ENCODE measurements at places on chromosomes 11 and 22.

GRCh38 chr22:40406063-40406890, 35.9 kb downstream of the SGSM3 start:
- no peak for DNase-seq

GRCh38 chr22:42056757-42057511, 13.7 kb downstream of the NAGA start:
- DNase-seq = no peak

DNA sequence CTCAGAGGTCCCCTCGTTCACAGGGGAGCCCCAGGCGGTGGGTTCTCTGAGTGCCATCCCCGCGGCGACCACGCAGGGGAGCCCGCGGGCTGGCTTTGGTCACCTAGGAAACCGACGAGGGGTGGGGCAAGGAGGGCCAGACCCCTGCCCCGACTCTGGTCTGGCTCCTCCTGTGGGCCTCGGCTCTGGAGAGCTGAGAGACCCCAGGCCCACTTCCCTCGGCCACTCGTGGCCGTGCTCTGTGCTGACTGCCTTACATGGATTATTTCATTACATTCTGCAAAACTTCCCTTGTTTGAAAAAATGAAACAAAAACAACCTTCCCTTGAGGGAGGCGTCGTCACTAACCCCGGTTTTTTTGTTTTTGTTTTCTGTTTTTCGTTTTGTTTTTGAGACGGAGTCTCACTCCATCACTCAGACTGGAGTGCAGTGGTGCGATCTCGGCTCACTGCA, 15.1 kb upstream of the CYTH4 start:
- no peak for DNase-seq

- no peak for DNase-seq
Observed at GRCh38 chr11:22711071-22711770, 44.8 kb downstream of the GAS2 start.

GRCh38 chr11:72111300-72112142, 974 bp downstream of the ANAPC15 start:
- DNase-seq = no peak

DNA sequence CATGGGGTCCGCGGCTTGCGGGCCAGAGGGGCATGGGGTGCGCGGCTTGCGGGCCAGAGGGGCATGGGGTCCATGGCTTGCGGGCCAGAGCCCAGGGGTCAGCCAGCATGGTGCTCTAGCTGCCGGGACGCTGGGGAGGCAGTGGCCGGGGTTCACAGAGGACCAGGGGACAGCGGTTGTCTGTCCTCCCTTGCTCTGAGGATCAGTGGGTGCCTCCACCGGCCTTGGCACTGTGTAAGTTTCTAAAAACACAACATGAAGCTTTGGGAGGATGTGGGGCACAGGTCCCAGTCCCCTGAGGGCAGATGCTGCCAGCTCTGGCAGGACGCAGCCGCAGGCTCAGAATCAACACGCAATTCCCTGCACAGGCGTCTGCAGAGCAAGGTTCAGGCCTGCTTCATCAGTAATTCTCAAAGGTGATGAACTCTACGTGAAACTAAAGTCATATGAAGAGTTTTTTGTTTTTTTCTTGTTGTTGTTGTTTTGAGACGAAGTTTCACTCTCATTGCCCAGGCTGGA, 3.0 kb downstream of the MLC1 start:
- DNase-seq = no peak

- no peak for DNase-seq
Observed at GRCh38 chr11:128889657-128890213, 1.4 kb upstream of the KCNJ5 start.

- no peak for DNase-seq
Observed at GRCh38 chr11:30479899-30480298, 106.3 kb downstream of the MPPED2 start.

DNA sequence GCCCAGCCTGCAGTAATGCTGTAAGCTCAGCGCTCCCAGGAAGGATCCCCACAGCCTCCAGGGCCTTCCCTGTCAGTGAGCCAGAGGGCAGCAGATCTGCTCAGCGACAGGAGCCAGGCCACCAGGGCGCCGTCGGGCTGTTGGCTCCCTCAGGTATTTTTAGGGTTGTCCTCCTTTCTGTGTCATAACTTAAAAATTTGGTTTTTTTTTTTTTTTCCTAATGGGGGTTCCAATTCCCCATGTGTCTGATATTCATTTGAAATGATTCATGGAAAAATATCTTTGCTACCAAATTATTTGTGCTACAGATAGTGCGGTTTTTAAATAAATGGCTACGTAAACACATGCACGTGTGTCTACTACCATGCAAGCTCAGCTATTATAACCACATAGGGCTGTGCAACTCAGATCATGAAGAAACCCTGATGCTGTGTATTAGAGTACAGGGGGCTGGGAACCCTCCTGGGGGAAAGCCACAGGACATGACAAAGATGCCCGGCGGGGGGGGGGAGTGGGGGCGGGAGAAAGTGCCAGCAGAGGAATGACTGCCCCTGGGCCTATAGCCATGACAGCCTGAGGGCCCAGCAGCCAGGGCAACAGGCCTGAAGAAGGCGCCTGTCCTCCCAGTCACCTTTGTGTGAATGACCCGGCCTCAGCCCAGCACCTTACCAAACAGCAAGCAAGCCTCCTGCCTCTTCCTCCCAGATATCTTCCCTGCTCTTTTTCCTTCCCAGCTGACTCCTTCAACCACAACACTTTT, 89.3 kb downstream of the NAT10 start:
- DNase-seq = no peak

GRCh38 chr11:130890039-130890745, 26.1 kb downstream of the SNX19 start:
- DNase-seq = no peak
